ENCODE measurements at places on chromosomes 13 and 19.

DNA sequence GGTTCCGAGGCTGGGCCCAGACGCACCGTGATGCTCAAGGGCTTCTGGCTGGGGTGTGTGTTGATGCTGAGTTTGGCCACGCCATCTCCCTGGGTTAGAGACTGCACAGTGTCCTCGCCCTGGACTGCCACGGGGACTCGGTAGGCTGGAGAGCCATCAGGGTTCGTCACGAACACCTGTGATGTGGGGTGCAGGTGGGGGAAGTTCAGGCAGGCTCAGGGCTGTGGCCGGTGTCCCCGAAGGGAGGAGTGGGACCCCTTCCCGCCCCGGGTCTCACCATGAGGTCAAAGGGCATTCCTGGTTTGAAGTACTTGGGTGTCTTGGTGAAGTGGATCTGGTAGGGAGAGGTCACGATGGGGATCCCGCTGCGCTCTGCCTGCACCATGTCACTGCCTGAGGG lies 8.2 kb downstream of the C3 start:
- no peak for DNase-seq

- no peak for DNase-seq
Measured at GRCh38 chr13:95741584-95742563, 64.9 kb downstream of the DNAJC3 start.

- DNase-seq, result no peak
Measured at GRCh38 chr13:37138169-37138568, 32.7 kb upstream of the CSNK1A1L start.

DNA sequence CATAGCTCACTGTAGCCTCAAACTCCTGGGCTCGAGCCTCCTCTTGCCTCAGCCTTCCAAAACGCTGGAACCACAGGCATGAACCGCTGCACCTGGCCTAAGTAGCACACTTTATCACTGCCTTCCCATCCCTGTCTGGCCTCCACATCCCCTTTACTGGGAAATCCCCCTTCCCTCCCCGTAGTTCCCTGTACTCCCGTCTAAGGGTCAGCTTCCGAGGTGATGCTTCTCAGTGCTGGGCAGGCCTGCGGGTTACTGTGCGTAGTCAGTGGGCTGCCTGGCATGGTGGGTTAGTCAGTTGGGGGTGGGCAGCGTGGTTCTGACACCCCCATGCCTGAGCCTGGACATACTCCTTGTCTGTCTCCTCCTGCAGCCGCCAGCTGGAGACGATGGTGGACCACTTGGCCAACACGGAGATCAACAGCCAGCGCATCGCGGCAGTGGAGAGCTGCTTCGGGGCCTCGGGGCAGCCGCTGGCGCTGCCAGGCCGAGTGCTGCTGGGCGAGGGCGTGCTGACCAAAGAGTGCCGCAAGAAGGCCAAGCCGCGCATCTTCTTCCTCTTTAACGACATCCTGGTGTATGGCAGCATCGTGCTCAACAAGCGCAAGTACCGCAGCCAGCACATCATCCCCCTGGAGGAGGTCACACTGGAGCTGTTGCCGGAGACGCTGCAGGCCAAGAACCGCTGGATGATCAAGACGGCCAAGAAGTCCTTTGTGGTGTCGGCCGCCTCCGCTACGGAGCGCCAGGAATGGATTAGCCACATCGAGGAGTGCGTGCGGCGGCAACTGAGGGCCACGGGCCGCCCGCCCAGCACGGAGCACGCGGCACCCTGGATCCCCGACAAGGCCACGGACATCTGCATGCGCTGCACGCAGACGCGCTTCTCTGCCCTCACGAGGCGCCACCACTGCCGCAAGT lies 8.4 kb downstream of the PLEKHF1 start:
- DNase-seq, result no peak

- DNase-seq, result no peak
Measured at GRCh38 chr19:7272856-7273578, 21.2 kb downstream of the INSR start.

GRCh38 chr19:50025794-50026549 lies at the start of gene ZNF473:
Gene ZNF473, plus strand, starts transcription at chr19:50026005. Its CDS starts 5,078 bp downstream, at chr19:50031083.
- DNase-seq, result peak; percentile 99

GRCh38 chr19:42553292-42554045 lies 25.2 kb upstream of the CEACAM1 start:
- no peak for DNase-seq

DNA sequence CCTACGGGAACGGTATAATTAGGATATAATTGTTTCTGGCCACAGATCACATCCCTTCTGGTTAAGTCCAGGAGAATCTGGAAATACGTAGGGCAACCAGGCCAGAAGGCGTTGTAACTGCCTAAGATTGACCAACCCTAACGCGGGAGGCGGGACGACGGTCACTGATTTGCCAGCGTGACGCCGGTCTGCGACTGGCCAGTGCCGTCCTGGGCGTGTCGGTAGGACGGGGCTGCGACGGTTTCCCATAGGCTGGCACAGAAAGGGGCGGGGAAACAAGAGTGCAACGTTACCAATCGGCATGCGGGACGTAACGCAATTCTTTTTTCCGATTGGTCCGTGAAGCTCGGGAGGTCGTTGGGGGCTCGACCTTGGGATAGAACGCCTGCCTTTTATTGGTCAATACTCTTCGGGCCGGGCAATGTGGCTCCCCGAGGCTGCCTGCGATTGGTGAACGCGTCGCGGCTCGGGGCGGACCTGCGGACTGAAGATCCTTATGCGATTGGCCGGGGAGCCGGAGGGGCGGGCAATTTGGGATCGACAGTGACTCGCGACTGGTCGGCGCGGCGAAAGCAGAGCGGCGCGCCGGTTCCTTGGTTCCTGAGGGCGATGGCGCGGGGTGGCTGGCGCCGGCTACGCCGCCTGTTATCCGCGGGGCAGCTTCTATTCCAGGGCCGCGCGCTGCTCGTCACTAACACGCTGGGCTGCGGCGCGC lies at the start of gene MPV17L2:
Gene MPV17L2 (plus strand): TSS at position 546 of the 715 bp plus-strand sequence. CDS start 64 bp downstream, at position 610.
- peak; percentile 98 for DNase-seq

DNA sequence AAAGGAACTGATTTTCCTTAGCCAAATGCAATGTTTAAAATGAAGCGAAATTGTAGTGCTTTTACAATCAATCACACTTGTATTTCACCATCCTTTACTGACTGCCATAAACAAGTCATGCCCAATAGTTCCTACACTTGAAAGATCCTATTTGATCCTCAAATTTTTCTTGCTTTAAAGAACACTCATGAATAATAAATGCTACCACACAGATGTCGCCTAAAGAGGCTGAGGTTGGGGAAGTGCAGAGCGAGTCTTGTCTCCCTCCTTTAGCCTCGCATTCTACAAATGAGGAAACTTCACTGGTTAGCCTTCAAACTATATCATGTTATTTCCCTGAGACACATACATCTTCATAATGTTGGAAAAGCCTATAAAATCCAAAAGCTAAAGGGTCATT lies 18.7 kb upstream of the AMER2 start:
- DNase-seq, result no peak

DNA sequence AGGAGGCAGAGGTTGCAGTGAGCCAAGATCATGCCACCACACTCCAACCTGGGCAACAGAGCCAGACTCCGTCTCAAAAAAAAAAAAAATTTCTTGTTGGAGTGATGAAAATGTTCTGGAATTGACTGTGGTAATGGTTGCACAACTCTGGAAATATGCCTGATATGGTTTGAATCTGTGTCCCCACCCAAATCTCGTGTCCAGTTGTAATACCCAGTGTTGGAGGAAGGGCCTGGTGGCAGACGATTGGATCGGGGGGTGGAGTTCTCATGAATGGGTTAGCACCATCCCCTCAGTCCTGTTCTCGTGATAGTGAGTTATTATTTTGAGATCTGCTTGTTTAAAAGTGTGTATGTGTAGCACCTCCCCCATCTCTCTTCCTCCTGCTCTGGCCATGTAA lies 41.1 kb upstream of the MAP3K10 start:
- DNase-seq, result no peak

DNA sequence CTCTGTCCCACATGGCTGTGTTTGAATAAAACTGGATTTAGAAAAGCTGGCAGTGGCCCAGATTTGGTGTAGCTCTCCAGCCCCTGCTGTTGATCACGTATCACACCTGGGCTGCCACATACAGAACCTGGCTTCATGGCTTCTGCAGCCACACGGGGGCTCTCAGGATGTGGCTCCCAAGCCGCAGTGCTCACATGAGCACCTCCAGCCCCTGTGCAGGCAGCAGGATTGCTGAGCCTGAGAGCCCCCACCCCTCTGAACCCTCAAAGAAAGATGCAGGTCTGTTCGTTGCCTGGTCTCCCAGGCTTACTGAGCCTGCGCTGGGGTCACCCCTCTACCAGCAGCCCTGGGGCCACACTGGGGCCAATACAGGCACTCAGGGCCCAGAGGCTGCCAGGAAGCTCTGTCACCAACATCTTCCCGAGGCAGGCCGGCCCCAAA lies 2.7 kb downstream of the PLEKHF1 start:
- DNase-seq, result no peak

DNA sequence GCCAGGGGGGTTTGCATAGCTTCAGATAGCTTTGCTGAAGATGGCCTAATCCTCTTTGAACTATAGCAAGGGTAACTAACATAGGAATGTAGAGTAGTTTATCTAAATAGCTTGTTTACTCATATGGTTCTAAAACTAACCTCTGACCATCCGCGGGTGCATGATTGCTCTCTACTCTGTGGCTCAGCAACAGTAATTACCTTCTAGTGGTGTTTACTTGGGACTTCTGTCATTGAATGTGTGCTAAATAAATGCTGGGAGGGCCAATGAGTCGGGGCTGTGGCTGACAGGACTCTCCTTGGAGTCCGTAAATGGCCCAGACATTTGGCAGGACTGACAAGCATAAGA lies 1461.9 kb downstream of the UQCRFS1 start:
- no peak for DNase-seq

- no peak for DNase-seq
Measured at GRCh38 chr13:42685751-42686150, 95.6 kb upstream of the FAM216B start.

GRCh38 chr19:11673608-11674041 lies 65.1 kb downstream of the ZNF823 start:
- peak; percentile 79 for DNase-seq

GRCh38 chr13:77062097-77062496 lies 35.1 kb upstream of the FBXL3 start:
- DNase-seq, result no peak

DNA sequence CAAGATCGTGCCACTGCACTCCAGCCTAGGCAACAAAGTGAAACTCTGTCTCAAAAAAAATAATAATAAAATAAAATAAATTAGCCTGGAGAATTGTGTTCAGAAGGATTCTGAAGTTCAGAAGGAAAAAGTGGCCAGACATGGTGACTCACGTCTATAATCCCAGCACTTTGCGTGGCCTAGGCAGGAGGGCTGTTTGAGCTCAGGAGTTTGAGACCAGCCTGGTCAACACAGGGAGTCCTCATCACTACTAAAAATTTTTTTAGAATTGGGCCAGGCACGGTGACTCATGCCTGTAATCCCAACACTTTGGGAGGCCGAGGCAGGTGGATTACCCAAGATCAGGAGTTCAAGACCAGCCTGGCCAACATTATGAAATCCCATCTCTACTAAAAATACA lies 6.0 kb downstream of the RDH8 start:
- no peak for DNase-seq

DNA sequence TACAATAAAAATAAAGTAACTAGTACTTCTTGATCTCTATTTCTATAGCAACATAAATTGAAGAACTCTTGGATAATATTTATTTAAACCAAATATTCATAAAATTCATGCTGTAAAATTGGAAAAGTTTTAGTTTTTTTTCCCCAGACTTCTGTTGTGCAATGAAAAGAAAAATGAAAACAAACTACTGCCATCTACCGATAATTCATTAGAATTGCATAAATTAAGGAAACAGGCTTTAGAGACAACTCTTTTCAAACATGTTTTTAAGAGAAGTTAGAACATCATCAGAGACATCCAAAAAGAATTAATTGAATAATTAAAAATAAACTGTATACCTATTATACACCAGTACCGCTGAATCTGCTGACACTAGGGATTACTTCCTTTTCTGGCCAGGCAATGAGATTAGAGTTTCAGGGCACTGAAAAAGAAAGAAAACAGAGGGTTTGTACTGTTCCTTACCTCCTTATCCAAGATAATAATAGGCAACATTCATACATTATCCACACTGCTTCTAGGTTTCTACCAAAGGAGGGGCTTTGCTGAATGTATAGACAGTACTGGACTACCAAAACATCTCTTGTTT lies 4.9 kb downstream of the CCDC122 start:
- no peak for DNase-seq

DNA sequence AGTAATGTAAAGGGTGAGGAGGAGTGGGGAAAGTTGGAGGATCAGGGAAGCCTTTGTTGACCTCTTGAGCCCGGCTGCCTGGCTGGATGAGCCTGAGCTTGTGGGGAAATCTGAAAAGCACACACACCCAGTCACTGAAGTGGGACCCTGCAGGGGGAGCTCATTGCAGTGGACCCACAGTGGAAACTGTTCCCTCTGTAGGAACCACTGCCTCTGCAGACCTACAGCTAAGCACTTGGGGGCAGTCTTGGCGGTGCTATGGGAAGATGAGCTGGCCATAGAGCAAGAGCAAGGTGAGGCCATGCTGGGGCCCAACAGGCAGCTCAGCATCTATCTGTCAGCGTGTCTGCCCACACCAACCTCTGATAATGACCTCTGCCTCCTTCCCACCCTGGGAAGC lies 294.8 kb downstream of the TSHZ3 start:
- DNase-seq, result no peak

DNA sequence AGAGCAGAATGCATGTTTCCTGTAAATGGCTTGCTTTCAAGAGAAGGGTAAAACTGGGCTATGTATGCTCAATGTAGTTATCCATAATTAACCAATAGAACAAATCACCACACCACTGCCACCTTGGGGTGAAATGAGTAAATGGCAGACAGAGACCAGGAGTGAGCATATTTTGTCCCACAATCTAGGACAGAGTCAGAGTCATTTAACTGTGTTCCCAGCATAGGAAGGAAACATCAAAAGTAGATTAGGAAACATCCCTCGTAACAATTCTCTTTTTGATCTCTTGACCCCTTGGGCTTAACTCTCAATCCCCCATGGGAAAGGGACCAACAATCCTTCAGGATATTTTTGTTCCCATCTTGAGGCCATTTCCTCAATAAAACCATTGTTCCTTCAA lies 224.8 kb downstream of the NHLRC3 start:
- no peak for DNase-seq

GRCh38 chr13:53201454-53202225 lies 173.0 kb downstream of the OLFM4 start:
- DNase-seq, result no peak

GRCh38 chr19:47241919-47242577 lies 11.0 kb upstream of the BBC3 start:
- DNase-seq, result no peak

DNA sequence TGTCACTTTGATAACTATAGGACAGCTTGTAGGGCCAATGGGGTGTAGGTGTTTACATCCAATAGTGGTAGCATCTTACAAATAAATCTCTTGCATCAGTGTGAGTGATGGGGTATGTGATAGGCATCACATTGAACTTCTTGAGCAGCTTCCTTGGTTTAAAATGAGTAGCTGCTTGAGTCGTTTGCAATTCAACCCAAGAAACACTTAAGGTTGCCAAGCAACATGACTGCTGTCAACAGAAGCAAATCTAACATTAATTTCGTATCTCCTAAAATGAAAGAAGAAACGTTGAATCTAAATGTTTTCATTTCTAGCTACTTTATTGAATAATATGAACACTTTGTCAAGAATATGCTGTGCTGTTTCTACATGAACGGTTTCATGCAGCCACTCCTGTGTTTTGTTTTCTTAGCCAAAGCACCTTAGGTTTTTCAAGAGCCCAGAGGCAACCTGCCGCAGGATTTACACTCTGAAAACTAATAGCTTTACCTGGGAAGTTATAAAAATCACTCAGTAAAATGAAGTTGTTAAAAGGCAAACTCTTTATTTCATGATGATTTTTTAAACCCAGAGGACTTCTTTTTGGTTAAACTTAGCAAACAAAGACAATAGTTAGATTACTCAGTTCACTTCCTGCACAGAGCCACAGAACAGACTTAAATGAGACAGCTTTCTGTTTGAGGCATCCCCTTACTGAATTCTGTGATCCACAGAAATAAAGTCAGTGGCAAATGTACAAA lies 305.2 kb downstream of the MTUS2 start:
- DNase-seq, result no peak
